ENCODE measurements at places on chromosomes 7 and 10. TPM values are rescaled to one million over a fixed set of nuclear protein-coding genes. Genes with fewer than 3 reads are reported as not detected.

SOSTDC1 gene
- polyA plus RNA-seq: 9.8 TPM

CASD1 gene
- polyA plus RNA-seq: 8.3 TPM

PDCD4 gene
- 124 TPM for polyA plus RNA-seq

DNA sequence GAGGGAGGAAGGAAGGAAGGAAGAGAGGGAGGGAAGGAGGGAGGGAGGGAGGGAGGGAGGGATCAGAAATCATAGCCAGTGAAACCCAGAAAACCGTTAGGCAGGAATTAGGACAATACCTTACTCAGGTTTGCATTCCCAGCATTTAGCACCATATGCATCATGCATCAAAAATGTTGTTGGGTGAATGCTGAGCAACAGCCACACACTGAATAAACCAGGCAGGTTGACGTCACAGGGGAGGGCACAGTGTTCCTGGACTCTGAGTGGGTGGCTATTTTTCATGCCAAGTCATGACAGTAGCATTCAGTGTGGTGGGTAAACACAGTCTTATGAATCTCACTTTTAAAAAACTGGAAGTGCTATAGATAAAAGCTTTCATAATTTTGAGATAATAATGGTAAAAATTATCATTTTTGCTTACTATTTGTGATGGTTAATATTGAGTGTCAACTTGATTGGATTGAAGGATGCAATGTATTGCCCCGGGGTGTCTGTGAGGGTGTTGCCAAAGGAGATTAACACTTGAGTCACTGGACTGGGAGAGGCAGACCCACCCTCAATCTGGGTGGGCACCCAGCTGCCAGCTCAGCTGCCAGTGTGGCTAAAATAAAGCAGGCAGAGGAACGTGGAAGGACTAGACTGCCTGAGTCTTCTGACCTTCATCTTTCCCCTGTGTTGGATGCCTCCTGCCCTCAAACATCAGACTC lies 199.1 kb upstream of the PRKCQ start:
- no peak for DNase-seq
